Heart right ventricle (tissue), 16 donors: ENCODE measurements at places on chromosomes 4 and X. TPM values are rescaled to one million over a fixed set of nuclear protein-coding genes. Genes with fewer than 3 reads are reported as not detected.

The ADH1A gene
- total RNA-seq: not detected

The HERC5 gene
- total RNA-seq: 1.6 TPM

The APBB2 gene
- total RNA-seq: 28.2 TPM

The DACH2 gene
- total RNA-seq: not detected

The PAGE1 gene
- not detected for total RNA-seq

The TBC1D8B gene
- 1.1 TPM for total RNA-seq

The MFSD8 gene
- 7.6 TPM for total RNA-seq

The UNC5C gene
- total RNA-seq: 1.8 TPM

GRCh38 chr4:68572653-68573170 lies 3.4 kb downstream of the UGT2B17 start:
- DNase-seq: no peak

DNA sequence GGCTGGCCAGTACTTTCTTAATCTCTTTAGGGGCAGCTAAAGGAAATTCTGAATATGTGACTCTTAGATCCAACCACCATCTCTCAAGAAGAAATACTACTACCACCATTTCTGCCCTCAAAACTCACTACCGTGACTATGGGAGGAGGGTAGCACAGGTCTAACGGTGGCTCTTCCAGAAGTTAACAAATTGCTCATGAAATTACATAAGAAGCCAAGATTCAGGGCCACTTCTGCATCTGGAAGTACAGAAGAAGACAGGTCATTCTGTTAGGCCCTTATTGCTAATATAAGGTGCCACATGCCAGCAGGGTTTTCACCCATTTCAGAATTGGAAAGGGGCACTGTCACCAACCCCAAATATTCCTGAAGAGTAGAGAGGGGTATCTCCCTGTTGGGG lies 19.6 kb upstream of the NKRF start:
- no peak for DNase-seq

GRCh38 chr4:177441061-177441802 lies 1.0 kb downstream of the AGA start:
- no peak for DNase-seq

DNA sequence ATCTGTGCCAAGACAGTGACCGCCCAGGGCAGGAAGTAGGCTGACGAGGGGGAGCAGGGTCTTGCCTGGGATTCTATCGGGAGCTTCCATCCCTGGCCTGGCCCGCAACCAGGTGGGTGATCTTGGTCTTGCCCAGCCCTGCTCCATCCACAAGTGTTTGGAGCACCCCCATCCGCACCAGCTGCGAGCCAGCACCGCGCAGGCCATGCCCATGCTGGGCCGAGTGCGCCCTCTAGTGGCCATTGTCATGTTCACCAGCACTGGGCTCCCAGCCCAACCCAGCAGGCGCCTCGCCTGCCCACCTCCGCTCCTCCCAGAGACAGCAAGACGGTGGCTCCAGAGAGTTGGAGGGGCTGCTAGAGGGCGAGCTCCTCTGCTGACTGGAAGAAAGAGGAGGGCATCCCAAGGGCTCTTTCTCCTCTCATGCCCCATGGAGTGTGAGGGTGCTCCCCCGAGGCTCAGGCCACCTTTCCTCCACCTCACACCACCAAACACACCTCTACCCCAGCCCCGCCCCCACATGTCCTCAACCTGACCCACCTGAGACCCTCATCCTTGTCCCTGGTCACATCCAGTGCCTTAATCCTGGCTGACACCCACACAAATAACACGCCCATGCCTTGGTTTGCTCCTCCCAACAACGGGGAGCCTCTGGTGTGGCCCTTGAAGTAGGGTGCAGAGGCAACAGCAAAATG lies 9.8 kb upstream of the ATP2B3 start:
- peak; percentile 83 for DNase-seq

GRCh38 chr4:135065366-135065765 lies 863.8 kb upstream of the PABPC4L start:
- no peak for DNase-seq

DNA sequence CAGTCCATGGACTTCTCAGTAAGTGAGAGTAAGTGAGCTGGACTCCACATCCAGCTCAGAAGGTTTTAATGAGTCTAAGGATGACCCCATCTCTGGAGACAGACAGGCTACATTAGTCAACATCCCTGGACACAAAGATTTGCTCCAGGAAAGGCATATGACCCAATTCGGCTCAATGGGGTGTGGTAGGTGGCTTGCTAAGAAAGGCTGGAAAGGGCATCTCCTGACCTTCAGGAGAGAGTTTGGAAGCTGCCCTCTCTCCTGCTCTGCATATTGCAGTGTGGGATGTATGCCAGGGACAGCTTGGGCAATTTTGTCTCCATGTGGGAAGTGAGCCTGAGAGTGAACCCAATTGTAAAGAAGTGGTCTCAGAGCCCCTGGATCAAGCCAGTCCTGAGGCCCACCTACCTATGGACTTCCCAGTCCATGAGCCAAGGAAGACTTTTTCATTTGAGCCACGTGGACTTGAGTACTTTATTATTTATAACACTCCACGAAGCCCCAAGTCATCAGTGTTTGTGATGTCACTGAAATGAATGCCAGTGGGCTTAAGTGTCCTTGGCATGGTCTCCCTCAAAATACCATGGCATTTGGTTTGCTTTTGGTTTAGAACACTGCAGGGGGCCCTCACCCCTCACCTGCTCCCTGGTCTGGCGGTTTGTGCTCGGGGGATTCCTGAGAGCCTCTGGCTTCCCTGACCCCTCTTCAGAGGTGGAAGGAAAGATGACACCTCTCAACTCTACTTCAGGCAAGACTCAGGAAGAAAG lies 10.4 kb upstream of the ABLIM2 start:
- no peak for DNase-seq

DNA sequence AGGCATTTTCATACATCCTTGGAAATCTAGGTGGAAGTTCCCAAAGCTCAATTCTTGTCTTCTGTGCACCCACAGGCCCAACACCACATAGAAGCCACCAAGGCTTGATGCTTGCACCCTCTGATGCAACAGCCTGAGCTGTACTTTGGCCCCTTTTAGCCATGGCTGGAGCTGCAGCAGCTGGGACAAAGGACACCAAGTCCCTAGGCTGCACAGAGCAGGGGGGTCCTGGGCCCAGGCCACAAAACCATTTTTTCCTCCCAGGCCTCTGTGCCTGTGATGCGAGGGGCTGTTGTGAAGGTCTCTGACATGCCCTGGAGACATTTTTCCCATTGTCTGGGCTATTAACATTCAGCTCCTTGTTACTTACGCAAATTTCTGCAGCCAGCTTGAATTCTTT lies 124.0 kb upstream of the S100G start:
- DNase-seq: no peak

- no peak for DNase-seq
These were observed 286.5 kb upstream of the ADGRL3 start for GRCh38 chr4:60913671-60914070.

DNA sequence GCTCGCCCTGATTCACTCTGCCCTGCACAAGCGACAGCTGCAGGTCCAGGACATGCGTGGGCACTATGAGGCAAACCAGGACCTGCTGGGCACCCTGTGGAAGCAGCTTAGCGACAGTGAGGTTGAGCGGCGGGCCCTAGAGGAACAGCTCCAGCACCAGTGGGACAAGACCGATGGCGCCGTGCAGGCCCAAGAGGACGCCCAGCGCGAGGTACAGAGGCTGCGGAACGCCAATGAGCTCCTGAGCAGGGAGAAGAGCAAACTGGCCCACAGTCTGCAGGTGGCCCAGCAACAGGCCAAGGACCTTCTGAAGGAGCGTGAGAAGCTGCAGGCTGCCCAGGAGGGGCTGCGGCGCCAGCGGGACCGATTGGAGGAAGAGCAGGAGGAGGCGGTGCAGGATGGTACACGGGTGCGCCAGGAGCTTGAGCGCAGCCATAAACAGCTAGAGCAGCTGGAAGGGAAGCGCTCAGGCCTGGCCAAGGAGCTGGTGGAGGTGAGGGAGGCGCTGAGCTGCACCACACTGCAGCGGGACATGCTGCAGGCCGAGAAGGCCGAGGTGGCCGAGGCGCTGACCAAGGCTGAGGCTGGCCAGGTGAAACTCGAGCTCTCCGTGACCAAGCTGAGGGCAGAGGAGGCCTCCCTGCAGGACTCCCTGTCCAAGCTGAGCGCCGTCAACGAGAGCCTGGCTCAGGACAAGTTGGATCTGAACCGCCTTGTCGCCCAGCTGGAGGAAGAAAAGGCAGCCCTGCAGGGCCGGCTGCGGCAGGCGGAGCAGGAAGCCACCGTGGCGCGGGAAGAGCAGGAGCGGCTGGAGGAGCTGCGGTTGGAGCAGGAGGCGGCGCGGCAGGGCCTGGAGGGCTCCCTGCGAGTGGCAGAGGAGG lies 12.8 kb downstream of the SMIM10L2A start:
- no peak for DNase-seq

GRCh38 chrX:106035064-106035463 lies 3.5 kb downstream of the SERPINA7 start:
- DNase-seq: no peak

DNA sequence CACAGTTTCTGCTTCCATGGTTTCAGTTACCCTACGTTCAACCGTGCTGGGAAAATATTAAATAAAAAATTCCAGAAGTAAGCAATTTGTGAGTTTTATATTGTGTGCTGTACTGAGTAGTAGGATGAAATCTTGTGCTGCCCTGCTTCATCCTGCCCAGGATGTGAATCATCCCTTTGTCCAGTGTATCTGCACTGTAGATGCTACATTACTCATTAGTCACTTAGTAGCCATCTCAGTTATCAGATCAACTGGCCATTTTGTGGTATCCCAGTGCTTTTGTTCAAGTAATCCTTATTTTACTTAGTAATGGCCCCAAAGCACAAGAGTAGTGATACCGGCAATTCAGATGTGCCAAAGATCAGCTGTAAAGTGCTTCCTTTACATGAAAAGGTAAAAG lies 97.9 kb downstream of the COX18 start:
- no peak for DNase-seq

GRCh38 chrX:129777218-129778030 lies 2.3 kb upstream of the SASH3 start:
- peak; percentile 13 for DNase-seq

DNA sequence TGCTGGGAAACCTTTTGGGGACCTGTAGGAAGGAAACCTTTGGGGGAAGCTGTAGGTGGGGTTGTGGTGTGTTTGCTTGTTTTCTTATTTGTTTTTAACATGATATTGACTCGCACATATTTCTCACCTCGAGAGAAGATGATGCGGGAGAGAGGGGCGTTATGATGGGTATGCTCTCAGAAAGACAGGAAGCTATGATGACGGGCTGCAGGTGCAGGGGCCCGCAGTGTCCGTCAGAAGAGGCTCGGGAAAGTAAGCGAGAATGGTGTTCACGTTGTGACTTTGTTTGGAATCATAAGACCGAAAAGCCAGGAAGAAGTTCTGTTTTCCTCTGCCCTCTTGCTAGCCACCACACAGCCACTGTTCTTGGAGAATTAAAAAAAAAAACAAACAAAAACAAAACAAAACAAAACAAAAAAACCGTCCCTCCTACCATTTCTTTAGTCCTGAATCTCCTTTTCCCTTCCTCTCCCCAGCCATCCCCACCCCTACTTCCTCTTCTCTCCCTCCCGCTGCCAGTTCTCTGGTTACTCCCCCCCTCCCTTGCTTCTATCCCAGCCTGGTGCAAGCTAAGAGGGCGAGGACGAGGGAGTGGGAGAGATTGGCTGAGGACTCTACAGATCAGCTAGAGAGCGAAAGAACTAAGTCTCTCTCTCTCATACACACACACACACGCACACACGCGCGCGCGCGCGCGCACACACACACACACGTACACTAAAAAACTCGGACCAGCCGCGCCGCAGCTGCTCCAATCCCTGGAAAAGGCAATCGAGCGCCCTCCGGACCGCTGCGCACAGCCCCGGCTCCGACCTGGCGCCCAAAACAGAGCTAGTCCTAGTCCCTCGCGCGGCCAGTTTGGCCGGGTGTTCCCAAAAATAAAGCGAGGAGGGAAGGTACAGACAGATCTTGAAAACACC lies at the start of gene BMP3:
TSS of gene BMP3 (plus strand) at position 648 of the 920 bp plus-strand sequence. CDS start 577 bp downstream, outside the sequence.
- no peak for DNase-seq

- DNase-seq: no peak
These were observed 4.4 kb upstream of the SMIM43 start for GRCh38 chr4:121769341-121769740.

DNA sequence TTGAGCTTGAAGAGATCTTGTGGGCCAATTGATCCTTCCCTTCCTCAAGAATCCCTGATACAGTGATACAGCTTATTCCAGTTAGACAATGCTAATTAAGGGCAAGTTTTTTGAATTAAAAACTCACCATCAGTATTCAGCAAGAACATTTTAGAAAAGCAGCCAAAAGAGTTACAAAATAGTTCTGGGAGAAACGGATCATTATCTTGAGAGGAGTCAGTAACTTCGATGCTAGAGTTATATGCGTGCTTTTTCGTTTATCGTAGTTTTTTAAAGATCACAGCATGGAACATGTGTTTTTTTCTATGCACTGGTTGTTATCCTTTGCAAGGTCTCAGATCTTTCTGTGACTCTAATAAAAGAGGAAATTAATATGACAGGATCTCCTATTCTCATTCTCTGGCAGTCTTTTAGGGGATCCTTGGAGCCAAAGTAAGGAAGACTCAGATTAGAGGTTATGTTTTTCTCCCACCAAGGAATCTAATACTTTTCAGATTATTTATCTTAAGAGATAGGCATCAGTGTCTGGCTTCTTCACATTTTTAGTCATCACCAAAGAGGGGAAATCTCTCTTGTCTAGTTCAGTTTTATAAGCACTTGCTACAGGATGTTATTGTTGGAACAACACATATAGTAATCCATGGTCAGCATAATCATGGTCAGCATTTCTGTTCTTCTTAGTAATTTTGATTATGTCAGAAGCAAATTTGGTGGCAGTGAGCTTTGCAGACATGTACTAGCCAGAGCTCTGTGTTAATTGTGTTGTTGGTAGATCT lies 109.7 kb downstream of the PDLIM5 start:
- DNase-seq: no peak

- no peak for DNase-seq
These were observed 557.6 kb upstream of the DIPK2B start for GRCh38 chrX:45758319-45758718.

- no peak for DNase-seq
These were observed 17.6 kb downstream of the BLOC1S4 start for GRCh38 chr4:6733358-6734164.

DNA sequence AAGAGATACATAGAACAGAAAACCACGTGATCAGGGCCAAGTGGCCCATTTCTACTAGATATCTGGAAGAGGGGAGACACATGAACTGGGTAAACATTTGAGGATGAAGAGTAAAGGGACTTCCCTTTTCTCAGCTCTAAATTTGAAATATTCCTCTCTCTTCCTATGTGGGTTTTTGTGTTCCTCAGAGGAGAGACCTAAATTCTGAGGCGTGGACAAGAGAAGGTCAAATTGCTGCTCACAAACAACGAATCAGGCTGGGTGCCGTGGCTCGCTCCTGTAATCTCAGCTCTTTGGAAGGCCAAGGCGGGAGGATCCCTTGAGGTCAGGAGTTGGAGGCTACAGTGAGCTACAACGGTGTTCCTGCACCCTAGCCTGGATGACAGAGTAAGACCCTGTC lies 216.0 kb downstream of the PTTG2 start:
- DNase-seq: no peak

DNA sequence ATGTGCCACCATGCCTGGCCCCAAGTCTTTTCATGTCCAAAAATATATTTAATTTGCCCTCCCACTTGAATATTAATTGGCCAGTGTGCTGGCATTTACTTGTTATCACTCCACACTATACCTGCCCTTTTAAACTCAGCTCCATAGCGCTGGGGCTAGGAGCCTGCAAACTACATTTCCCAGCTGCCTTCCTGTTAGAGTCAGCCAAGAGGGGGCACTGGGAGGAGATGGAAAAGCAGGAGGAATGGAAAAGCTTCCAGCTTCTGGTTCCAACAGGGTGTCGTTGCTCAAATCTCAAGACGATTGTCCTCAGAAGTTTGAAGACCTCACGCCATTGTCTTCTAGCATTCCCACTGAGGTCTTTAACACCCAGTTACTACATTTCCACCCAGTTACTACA lies 315.5 kb downstream of the BCOR start:
- no peak for DNase-seq
